ENCODE measurements at places on chromosomes 7 and 10.

GRCh38 chr7:94398841-94399240 lies 4.1 kb downstream of the COL1A2 start:
- no peak for DNase-seq

DNA sequence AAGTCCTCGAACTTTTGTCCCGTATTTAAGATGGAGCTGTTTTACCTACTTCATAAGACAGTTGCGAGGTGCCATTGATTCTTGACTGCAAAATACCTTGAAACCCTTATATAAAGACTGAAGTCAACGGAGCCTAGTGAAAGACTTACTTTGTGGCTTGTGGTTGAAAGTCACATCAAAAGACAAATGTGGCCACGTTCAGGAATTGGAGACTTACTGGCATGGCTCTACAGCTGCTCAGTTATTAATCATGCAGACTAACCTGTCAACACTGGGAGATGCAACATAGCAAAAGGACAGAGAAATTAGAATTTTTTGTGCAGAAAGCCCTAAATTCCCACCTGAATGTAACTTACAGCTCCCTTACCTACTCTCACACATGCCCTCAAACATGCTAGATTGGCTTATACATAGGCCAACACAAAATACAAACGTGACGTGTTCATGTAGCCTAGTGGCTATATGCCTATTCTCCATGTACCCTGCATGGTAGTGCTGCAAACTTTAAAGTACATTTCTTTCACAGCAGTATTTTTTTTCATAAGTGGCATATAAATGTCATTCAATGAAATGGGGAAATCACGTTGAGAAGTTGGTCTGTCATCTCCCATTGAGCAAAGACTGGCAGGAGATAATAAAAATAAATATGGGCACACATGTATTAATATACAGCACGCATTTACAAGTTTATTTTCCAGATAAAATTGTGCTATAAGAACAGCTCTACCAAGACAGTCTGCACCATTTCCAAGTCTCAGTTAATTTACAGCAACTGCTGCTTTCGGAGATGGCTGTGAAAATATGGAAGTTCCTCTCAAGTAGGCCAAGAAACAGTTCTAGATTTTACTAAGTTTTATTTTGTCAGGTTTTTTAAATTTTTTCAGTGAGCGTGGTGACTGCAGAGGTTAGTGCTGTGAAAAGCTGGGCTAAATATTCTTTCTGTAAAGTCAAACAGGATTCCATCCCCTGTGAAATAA lies 170.4 kb upstream of the C7orf33 start:
- no peak for DNase-seq

GRCh38 chr7:79398138-79398749 lies 55.2 kb downstream of the MAGI2 start:
- DNase-seq: peak; percentile 6

GRCh38 chr7:121562259-121562658 lies 166.2 kb upstream of the FAM3C start:
- no peak for DNase-seq

DNA sequence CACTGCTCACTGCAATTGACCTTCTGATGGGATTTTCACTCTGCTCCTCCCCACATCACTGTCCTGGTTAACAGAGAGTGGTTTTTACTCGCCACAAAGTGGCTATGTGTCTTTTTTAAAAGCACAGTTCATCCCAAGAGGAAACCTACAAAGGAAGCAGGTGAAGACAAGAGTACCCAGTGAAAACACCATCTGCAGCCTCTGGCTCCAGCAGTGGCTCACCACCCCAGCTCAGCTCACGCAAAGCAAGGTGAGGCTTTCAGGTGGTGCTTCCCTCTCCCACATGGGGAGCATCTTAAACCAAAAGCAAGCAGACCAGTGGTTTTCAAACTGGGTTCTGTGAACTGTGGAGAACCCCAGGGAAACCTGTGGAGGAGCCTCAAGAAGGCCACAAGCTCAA lies 14.0 kb downstream of the DLG5 start:
- DNase-seq: no peak

DNA sequence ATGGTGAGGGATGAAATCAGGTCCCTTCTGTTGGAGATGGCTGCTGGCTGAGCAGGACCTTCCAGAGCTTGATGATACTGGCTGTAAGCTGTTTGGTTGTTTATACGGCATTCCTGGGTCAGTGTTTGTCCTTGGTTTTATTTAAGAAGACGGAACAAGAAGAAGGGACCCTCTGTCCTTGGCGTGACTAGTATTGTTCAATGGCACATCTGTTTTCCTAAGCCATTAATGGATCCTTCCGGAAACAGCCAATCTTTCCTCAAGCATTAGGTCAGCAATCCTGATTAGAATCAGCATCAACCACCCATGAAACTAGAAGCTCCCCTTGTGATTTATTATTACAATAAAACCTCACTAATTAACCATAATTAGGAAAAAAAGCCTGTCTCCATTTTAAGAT lies 128.7 kb upstream of the KIAA1217 start:
- DNase-seq: no peak

GRCh38 chr7:158529181-158530096 lies 58.2 kb downstream of the PTPRN2 start:
- no peak for DNase-seq

DNA sequence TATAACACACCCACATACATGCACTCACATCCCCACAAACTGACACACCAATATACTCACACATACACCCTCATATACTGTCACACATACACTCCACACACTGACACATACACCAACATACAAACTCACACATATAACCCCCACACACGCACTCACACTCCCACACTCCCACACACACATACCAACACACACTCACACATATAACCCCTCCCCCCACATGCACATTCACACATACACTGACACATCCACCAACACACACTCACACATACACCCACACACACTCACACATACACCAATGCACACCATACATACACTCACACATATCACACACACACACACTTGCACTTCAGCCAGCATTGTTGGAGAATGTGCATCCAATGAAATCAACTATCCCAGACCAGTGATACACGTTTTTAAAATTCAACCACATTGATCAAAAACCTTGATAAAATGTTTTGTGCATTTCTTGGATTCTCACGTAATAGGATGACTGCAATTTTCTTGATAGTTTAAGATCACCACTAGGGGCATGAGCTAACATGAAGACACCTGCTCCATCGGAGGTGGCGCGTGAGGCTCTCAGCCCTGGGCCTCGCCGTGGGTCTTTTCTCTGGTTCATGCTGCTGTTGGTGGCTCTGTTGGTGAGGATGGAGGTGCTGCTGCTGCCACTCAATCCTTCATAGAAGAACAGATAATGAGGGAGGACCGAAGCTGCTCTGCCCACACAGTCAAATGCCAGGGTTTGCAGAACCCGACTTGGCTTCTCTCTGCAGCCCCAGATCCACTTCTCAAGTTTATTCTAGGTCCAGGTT lies 32.1 kb upstream of the CHST15 start:
- DNase-seq: peak; percentile 63

DNA sequence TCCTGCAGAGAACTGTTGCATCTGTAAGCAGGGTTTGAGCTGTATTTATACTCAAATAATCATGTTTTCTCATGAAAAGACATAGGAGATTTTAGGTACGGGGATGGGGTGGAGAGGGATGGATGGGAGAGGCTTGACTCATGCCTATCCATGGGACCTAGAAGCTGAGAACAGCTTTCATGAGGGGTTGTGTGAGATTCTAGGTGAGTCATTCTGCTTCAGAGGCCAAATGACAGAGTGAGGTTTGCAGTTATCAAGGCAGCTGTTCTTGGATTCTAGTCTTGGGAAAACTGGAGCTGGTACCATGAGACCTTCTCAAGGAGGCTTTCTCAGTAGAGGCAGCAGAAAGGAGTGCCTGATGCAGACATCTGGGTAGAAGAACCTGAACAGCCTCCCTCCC lies 746.9 kb downstream of the TYW1 start:
- DNase-seq: no peak

DNA sequence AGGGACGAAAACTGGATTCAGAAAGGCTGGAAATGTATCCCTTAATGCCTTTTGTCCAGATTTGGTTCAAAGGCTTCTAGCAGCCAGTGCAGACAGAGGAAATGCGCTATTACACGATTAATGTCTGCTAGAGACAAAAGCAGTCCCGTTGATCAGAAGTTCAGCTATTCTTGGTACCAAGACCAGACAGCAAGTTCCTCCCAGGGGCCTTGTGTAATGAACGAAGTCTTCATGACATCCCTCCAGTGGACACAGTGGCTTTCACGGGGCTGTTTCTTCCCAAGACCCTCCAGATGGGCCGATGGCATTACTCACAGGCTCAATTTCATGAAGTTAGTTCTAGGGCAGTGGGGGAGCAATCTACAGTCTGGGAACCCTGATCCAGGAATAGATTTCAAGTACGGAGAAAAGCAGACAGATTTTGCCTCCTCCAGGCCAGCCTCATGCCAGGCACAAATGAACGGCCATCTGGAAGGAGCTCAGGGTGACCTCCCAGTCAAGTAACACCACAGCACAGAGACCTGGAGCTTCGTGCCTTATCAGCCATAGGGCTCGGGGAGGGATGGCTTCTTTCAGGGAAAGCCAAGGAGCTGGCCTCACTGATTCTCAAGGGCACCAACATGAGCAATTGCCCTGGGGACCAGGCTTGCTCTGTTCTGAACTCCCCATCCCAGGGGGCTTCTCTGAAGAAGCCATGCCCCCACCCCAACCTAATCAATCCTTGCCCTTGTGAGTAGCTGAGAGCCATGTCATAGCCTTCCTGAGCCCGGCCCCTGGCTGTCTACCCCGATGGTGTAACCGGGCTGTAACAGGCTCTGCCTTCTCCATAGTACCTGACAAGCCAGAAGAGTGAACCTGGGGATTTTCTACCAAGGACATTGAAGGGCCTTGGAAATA lies 101.1 kb downstream of the PRKAG2 start:
- DNase-seq: no peak

- DNase-seq: no peak
These were observed 317 bp downstream of the PDZD7 start for GRCh38 chr10:101030496-101031127.

- no peak for DNase-seq
These were observed 715.0 kb downstream of the AUTS2 start for GRCh38 chr7:70313271-70313670.

DNA sequence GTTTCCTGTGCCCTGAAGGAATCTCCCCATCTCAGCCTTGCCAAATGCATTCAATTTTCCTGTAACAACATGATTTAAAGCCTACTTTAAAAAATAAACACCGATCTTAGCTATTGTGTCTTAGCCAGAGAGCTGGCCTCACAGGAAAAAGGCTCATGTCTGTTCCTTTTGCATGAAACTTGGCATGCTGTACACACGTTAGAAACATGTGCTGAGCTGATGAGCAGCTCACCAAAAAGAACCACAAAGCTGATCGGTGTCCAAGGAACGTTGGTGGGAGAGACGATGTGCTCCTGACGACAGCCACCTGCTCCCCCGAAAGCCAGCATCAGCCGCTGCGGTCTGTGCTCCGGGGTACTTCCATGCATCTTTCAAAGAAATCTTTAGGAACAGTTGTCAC lies 135.9 kb downstream of the ADARB2 start:
- no peak for DNase-seq

DNA sequence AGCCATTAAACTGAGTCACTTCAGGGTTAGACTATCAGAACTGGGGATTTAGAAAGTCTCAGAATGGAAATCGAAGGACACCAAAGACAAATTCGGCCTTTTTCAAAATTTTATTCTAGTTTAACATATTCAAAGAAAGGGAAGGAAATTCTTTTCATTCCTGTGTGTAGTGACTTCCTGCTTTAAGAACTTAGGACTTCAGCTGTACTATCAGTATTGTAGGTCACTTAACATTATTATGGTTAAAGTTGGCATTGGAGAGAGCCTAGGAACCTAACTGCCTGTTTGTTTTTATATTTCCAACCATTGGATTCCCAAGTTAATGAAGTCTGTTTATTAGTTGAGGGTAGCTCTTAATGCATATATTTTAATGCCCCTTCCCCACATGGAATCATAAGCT lies 63.7 kb downstream of the PTEN start:
- DNase-seq: no peak

GRCh38 chr10:92122941-92123450 lies 167.9 kb downstream of the CPEB3 start:
- no peak for DNase-seq

- DNase-seq: peak; percentile 56
These were observed 10.2 kb upstream of the GDF2 start for GRCh38 chr10:47311932-47312662.

- DNase-seq: peak; percentile 35
These were observed 20.9 kb upstream of the KLF6 start for GRCh38 chr10:3805791-3806461.

DNA sequence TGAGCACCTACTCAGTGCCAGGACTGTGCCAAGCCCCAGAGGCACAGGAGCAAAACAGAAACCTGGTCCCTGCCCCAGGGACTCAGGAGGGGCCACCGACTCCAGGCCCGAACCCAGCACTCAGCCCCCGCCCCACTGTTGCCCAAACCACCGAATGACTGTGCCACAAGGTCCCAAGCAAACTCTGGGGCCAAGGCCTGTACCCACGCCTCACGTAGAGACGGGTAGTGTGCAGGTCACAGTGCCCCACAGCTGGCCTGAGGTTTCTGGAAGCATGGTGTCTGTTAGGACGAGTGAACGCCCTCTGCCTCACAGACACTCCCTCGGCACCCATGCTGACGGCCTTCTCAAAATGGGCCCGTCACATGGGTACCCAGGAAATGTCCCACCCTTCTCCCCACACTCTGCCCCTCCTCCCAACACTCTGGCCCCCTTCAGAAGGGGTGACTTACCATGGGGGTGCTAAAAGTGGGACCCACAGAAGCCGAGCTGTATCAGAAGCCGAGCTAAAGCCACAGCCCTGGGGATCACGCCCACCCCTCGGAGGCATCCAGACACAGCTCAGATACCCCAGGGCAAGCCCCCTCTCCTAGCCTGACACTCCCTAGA lies 44.2 kb downstream of the CTBP2 start:
- DNase-seq: no peak

- no peak for DNase-seq
These were observed 236.2 kb downstream of the TCERG1L start for GRCh38 chr10:131075218-131075770.

- peak; percentile 14 for DNase-seq
These were observed 131.7 kb downstream of the DPP6 start for GRCh38 chr7:154183946-154184345.

- DNase-seq: no peak
These were observed 69.0 kb downstream of the ZNF783 start for GRCh38 chr7:149330914-149331567.

DNA sequence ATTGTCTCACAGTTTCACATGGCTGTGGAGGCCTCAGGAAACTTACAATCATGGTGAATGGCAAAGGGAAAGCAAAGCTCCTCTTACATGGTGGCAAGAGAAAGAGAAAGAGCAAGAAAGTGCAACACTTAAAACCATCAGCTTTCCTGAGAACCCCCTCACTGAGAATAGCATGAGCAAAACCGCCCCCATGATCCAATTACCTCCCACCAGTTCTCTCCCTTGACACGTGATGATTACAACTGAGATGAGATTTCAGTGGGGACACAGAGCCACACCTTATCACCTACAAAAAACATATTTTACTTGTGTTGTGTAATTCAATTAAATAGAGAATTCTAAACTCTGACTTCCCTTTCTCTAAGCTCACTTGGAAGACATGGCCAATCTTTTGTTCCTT lies 80.2 kb downstream of the SEMA3C start:
- no peak for DNase-seq

DNA sequence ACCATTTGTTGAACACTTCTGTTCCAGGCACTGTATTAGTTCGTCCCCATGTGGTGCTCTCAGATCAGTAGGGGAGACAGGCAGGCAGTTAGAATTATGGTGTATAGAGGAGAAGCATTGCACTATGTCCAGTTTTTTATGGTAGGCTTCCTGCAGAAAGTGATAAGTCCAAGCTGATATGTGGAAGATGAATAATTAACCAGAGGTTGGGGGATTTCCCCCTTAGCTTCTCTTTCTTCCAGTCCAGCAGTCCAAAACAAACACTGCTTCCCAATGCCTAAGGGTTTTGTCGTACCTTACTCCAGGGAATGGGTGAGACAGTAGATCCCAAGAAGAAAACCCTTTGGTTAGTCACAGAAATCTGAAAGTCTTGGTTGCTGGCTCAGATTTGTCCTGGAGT lies 19.2 kb downstream of the HIF1AN start:
- no peak for DNase-seq

Data from SK-N-DZ (cell line).